Stimulated activated CD4-positive, alpha-beta T cell treated with anti-CD3 and anti-CD28 coated beads, Interleukin-1b, Interleukin-23, amount 100 ng/mL, for 24 hours (primary cell): ENCODE measurements at places on chromosomes 7 and 10.
A peak's percentile ranks its signal among the peaks of the same experiment; 100 is the strongest.

DNA sequence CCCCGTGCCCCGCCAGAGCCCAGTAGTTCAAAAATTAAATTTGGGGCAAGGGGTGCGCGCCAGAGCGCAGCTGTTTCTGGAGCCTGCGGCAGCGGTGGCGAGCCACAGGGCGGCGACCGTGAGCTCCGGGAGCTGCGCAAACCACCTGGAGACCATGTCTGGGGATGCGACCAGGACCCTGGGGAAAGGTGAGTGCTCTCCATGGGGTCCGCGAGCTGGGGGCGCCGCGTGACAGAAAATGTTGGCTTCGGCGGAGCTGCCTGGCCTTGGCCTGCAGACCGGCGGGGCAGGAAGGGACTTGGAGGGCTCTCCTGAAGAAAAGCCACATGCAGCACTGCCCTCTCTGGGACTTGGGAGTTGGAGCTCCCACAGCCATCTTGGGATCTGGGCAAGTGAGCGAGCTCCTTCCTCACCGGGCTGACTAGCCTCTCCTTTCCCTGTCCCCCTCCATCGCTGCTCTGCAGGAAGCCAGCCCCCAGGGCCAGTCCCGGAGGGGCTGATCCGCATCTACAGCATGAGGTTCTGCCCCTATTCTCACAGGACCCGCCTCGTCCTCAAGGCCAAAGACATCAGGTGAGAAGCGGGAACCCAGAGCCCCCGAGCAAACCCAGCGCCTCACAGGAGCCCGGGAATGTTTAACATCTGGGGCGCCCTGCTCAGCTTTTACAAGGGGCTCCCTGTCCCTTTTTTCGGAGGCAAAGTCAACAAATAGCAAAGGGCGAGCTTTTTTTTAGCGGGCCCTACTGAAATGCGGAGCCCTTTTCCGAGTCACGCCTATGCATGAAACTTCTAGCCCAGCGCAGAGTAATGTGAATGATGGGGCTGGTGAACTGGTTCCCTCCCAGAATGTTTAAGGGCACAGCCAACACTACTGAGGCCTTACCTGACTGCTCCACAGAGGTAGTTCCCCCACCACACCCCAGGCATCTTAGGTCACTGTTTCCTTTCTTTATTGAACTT lies 6.1 kb downstream of the GSTO2 start:
- DNase-seq: peak; percentile 31

DNA sequence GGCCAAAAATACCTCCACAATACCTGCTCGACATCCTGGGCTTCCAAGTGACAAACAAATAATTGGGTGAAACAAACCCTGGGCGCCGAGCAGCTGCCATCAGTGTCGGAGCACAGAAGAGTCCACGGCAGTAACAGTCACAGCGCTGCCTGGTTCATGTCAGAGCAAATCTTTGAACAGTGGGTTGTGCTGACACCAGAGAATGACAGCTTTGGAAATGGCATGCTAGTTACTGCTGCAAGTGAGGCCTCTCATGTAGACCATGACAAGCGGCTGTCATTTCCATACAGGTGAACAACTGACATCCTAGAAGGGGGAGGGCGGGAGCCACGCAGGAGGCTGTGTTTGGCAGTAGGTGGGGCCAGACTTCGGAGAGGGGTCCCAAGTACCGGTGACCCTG lies 420.5 kb upstream of the GALNT17 start:
- no peak for DNase-seq

- DNase-seq: no peak
Observed at GRCh38 chr10:15841696-15842095, 18.6 kb downstream of the MINDY3 start.

DNA sequence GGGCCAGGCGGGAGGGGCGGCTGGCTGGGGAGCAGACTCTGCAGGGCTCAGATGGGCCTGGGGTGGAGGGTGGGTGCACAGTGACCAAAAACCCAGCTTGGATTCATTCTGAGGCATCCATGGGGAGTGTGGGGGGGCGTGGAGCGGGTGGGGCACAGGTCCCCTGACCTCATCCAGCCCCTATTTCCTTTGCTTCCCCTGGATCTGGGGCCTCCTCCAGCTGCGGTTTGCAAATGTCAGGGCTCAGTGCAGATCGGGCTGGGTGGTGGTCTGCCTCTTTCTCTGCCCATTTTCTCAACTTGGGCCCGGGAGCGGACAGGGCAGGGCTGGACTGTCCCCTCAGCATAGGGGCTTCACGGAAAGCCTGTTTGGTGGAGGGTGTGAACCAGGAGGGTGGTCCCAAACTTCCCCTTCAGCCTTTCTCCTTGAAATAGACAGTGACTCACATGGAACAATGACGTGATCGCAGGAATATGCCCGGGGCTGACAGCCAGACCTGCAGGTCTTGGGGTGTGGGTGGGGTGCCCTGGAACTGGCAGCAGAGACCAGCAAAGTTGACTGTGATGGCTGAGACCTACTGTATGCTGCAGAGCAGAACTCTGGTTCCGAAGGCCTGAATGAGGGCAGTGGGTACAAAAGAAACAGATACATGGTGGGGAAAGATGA lies 72.9 kb upstream of the PODXL start:
- no peak for DNase-seq

- DNase-seq: no peak
Observed at GRCh38 chr7:54827734-54828133, 68.7 kb upstream of the SEC61G start.
